GM12865 (cell line): ENCODE measurements at places on chromosomes 2 and 18.
A peak's percentile ranks its signal among the peaks of the same experiment; 100 is the strongest.

DNA sequence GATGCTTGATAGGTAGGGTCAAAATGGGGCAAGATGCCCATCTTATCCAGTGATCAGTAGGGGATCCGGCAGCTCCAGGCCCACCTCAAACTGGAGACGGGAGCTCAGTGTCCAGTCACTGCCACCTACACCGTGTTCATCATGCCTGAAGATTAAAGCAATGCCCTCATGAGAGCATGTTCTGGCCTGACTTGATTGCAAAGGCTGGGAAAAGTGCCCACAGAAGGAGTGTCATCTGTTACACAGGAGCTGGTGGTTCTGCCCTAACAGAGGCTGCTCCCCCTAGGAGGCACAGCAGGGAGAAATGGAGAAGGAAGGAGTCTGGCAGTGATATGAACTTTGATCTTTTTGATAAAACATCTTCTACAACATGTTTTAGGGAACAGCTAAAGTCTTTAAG is 92.3 kb downstream of the CCBE1 start:
- DNase-seq = no peak

DNA sequence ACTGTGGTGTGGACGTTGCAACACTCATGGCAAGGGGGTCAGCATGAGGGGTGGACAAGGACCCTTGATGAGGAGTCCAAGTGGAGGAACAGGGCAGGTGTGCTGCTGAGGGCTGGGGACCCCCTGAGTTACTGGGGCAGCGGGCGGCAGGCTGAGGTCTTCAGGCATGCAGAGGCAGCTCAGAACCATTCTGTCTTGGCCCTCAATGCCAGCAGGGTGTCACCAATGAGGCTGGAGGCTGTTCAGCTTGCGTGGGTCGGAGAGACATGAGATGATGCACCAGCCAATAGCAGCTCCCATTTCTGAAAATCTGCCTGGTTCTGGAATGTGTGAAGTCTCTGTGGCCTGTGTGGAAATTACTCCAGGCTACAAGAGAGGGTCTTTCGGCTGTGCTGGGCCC is 105.4 kb downstream of the INHBB start:
- DNase-seq = no peak

- no peak for DNase-seq
These were observed 4.4 kb upstream of the KYNU start for GRCh38 chr2:142872882-142873724.

DNA sequence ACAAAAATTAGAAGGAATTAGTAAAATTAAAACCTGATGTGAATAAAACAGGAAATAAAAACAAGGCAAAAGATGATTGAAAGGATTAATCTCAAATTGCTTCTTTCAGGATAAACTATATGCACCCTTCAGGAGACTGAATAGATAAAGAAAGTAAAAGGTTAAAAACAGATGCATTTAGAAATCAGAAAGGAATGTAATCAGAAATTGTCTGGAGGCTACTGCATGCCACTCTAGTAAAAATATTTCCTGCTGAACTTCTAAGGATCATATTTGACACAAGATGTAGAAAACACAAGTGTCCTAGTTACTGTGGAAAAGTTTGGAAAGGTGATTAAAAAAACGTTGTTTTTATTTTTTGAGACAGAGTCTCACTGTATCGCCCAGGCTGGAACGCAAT is 16.2 kb downstream of the CHCHD5 start:
- no peak for DNase-seq

- no peak for DNase-seq
These were observed 54.6 kb downstream of the ITGB6 start for GRCh38 chr2:160145471-160145870.

GRCh38 chr2:186443851-186444250 is 42.2 kb upstream of the ZC3H15 start:
- no peak for DNase-seq

DNA sequence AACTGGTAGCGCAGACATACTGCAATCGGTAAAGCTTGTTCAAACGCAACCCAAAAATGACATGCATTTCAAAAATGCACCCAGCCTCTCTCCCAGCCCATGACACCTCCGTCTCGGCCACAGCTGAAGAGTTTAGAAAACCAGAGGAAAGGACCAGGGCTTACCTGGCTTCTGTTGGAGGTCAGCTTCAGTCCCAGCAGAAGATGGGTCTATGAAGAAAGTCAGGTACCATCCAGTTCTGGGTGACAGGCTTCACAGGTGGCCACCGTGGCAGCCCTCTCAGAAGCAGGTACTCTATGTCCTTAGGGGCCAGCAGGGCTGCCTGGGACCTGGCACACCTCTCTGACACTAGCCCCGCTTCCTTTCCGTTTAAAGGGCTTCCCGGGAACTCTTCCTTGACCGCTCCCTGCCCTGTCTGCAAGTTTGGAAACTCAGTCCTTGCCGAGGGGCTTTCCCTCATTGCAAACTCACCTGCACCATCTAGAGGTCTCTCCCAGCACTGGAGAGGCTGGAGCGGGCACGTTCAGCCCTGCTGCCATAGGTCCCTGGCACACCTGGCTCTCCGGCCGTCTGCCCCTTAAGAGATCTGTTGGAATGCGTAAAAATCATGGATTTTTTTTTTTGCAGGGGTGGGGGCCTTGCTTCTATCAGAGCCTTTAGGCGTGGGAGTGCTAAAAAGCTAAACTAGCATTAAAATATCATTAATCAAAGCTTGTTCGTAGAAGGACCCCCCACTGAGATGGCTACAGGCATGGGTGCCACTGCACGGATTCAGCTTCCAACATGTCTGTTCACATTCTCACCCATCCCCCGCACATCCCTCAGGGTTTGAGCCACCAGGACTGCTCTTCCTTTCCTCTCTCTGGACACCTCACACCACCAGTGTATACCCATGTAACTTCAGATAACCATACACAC is at the start of gene EDAR:
EDAR (minus strand) TSS at position 425 of the 918 bp plus-strand sequence. CDS start 58,206 bp downstream, outside the sequence.
- DNase-seq = peak; percentile 23

- no peak for DNase-seq
These were observed 512.7 kb downstream of the CMPK2 start for GRCh38 chr2:6352906-6353515.

DNA sequence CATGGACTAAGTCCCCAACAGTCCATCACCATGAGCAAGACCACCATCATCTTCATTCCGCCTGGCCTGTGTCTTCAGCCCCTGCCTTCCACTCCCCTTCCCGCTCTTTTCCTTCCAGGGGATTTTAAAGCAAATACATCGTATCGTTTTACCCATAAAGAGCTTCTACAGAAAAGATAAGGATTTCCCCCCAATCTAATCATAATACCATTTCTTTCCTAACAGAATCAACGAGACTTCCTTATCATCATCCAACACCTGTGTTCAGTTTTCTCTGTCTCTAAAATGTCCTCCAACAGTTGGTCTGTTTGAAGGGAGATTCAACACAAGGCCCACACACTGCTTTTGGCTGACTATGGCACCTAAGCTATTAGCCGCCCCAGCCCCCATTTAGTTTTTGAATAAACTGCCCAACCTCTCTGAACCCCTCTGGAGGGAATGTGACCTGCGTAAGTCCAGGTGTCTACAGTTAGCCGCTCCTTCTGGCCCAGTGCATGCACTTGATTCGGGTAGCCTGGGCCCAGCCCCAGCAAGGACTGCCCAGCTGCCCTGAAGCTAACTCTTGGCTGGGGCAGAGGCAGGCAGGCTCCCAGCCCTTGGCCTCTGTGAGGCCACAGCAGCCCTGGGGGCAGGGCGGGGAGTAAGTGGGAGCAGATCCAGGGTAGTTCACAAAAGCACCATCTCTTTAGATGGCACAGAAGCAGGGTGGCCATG is 25.3 kb upstream of the SEMA4C start:
- DNase-seq = no peak

GRCh38 chr2:96547731-96548171 is 11.2 kb downstream of the ARID5A start:
- no peak for DNase-seq

DNA sequence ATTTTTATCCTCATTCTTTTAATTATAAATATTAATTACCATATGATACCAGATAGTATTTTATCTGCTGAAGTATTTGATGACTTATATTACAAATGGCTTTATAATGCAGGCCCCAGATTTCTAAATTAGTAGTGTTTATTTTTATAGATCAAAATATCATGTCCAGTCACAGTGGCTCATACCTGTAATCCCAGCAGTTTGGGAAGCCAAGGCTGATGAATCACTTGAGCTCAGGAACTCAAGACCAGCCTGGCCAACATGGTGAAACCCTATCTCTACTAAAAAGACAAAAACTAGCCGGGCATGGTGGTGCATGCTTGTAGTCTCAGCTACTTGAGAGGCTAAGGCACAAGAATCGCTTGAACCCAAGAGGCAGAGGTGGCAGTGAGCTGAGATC is 100.1 kb upstream of the ARHGAP15 start:
- no peak for DNase-seq

DNA sequence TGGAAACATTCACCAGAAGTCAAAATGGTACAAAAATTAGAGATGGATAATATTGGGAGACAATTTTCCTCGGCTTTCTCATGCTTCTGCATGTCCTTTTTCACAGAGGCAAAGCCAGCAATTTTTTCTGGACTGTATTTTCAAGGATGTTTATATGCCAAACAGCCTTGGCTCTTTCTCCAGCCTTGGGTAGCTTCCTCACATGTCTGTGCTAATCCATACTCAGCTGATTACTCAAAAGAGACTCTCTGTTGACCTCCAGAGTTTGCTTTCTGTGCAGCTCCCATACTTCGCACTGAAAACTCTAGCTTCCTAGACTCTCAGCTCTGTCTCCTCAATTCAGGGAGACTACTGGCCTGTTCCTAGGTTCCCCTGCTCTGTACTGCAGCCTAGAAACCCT is 10.6 kb downstream of the C18orf63 start:
- no peak for DNase-seq

DNA sequence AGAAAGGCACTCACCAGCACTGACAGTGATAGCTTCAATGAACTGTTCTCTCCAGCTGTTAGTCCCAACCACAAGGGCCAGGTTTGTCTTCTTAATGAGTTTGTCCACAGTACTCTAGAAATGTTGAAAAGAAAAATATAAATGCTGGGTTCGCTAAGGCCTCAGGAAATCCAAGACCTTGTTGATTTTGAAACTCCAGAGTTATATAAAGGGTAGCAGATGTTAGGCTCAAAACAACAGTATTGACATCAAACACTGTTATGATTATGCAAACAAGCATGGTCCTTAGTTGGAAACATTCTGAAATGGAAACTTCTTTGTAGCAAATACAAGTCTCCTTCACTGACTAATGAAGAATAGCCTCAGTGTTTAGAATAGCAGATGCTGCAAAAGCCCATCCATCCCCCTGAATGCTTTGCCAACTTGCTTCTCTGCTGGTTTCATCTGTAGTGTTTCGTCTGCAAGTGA is 291.1 kb downstream of the SLC8A1 start:
- DNase-seq = peak; percentile 5

DNA sequence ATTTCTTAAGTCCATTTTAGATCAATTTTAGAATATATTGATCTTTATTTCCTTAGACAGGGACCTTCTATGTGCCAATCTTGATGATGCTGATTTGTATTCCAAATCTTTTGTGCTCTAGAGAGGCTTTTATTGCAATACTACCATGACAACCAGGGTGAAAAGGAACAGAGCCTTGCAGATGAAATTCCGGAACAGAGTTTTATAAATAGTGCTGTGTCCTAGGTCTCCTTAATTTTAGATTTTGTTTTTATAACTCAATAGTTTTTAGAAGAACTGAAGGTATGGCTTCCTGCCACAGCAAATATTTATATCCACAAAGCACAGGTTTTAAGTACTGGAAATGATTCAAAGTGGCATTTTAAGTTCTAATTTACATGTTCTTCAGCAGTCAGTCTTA is 160.2 kb downstream of the PMAIP1 start:
- DNase-seq = no peak

- DNase-seq = peak; percentile 31
These were observed 66.1 kb downstream of the LRRFIP1 start for GRCh38 chr2:237693291-237693994.

DNA sequence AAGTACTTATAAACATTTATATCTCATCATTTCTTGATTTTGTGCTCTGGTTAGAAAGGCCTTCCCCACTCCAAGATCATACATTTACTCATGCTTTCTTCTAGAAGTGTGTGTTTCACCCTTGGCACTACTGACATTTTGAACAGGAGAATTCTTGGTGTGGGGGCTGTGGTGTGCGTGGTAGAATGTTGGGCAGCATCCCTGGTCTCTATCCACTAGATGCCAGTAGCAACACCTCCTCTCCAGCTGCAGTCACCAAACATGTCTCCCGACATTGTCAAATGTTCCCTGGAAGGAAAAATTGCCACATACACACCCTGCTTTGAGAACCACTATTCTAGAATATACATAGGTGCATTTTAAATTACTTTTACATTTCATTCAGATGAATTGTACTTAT is 8.7 kb upstream of the TGIF1 start:
- DNase-seq = no peak
